ENCODE measurements at places on chromosomes 7 and 10.

DNA sequence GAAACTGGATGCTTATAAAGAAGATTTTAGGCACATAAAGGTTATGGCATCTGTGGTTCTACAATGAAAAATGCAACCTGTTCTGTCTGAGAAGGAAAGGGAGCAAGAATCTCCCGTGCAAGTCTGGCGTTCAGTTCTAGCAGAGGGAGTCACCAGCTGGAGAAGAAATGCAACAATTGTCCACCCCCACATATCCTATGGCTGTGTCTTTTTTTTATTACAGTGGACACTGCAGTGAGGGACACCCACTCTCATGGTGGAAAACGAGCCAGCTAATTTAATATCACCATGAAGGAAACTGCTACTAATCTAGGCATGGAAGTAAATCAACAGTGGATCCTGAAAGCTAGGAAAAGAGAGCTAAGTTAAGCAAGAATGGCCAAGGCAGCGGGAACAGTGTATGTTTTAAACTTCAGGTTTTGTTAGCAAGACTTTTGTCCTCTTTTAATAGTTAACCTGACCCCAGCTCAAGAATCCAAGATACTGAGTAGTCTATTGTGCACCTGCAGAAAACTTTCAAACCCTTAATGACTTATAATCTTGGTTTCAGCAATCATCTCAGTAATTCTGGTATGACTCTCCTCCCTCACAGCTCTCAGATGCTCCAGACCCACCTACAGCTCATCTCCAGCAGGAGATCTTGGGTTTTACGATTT, 149.3 kb downstream of the FGFR2 start:
- DNase-seq, result no peak

DNA sequence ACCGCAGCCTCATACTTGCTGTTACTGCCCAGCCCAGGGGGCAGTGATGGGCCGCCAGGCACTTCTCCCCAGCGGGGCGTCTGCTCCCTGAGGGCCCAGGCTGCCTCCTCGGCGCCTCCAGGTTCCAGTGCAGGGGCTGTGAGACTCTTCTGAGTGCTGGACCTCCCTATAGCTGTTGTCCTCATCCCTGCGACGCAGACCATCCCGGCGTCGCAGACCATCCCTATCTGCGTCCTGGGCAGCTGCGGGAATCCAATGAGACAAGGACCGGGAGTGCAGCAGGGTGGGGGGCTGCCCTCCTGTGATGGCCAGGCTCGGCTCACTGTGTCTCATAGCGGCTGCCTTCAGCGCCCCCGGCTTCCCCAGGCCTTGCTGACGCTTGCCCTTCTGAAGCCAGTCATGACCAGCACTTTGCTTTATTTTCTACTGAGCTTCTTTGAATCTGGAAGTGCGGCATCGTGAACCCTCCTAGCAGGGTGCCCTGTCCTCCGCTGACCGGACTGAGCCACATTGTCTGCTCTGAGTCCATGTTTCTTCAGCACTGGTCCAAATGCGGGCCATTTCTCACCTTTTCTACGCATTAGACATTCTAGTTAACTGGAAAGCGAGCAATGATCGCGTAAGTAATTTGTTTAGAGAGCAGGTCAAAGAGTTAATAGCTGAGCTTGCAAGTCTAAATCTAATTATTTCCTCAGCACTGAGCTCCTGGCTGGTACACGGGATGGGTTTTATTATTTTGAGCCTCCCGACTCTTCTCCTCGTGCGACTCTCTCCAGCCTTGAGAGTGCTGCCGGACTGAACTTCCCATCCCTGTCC, 339.5 kb downstream of the WDR37 start:
- DNase-seq, result no peak

DNA sequence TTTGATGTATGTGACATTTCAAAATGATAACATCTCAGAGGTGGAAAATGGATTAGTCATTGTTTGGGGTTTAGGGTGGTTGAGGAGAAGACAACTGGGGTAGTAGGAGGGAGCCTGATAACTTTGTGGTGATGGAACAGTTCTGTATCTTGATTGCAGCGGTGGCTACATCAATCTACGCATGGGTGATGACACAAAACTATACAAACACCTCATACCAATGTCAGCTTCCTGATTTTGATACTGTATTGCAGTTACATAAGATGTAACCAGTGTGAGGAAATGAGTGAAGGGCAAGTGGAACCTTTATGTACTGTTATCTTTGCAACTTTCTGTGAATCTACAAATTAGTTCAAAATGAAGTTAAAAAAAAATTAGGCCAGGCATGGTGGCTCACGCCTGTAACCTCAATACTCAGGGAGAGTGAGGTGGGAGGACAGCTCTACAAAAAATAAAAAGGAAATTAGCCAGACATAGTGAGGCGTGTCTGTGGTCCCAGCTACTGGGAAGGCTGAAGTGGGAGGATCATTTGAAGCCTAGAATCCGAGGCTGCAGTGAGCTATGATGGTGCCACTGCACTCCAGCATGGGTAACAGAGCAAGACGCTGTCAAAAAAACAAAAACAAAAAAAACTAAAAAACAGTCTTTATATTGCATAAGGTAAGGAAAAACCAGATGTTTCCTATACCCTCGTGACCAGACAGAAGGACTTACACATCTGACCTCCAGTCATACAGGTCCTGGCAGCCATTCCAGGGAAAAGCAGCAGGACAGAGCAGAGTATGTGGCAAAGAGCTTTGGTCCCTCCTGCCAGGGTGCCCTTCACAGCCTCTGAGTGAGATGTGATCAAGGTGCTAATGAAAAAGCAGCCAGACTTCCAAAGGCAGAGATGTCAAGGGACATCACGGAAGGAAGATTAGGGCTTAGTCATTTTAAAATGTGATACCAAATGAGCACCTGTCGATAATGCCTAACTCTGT, 50.8 kb downstream of the CYTH3 start:
- DNase-seq, result peak; percentile 61

GRCh38 chr10:101031796-101032636, 982 bp downstream of the SFXN3 start:
- peak; percentile 79 for DNase-seq

GRCh38 chr10:24147321-24147720, 61.6 kb upstream of the KIAA1217 start:
- DNase-seq, result no peak

DNA sequence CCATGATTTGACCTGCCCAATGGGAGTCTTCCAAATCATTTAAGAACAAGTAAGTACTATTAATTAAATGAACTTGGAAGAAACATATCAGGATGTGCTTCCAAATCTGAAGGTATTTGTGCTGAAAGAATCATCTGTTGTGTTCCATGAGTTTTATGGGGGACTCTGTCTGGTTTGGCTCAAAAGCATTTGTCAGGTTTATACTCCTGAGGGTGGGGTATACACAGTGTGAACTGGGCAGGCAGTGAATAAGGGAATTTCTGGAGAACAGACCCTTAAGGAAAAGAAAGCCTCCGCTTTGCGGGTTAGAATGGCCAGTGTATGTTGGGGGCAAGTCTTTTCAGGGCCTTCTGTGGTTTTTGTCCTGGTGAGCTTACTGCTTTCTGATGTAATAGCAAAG, 29.9 kb downstream of the TCF7L2 start:
- no peak for DNase-seq

DNA sequence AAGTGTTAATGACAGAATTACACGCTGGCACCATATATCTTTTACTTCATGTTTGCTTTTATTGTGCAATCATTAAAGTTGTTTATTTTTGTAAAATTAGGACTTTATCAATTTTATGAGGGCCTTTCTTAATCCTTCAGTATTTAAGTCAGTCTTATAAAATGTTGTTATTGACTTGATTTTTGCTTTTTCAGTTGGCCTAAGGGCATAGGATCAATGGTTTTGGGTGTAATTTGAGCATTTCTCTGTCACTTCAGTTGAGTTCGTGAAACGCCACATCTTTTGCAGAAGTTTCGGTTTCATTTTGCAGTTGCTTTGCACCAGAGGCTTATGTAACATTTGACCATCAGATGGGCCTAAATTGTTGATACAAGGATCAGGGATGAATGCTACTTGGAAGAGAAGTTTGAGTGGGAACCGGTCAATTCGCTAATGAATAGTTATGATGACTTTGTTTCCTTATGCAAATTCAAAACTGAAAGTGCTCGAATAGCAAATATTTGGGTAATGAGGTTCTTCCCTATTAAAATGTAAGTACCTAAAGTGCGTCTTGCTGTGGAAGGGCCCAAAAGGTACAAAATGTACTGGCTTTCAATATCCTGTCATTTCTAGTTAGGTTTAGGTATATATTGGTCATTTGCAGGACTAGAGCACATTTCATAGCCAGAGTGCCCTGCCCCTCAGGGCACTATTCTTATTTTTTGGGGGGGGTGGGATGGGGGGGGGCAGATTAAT, 340.9 kb downstream of the LRMDA start:
- DNase-seq, result peak; percentile 24

- no peak for DNase-seq
These were observed 16.0 kb upstream of the PRSS1 start for GRCh38 chr7:142733271-142733670.
